ENCODE measurements at places on chromosomes 16 and 17.

DNA sequence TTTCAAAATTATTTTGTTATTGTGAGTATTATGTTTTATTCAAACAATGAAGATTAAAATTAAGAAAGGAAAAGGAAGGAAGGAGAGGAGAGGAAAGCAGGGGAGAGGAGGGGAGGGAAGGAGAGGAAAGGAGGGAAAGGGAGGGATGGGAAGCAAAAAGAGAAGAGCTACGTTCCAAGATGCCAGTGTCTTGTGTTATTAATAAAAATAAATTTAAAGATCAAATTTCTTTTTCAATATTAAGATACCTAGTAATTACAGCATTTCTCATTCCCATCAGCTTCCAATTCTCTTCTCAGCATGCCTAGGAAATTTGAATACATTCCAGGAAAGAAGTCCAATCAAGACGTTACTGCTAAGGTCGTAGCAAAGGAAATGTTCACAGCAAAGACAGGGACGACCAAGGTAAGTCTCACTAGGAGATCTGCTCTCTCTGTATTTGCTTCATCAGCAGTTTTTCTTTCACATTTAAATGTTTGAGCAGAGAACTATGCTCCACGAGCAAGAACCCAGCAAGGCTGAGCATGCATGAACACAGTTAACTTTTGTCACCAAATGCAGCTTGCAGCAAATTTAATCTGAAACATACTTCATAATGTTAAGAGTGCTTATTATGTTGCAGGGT, 63.3 kb upstream of the HLF start:
- no peak for DNase-seq

DNA sequence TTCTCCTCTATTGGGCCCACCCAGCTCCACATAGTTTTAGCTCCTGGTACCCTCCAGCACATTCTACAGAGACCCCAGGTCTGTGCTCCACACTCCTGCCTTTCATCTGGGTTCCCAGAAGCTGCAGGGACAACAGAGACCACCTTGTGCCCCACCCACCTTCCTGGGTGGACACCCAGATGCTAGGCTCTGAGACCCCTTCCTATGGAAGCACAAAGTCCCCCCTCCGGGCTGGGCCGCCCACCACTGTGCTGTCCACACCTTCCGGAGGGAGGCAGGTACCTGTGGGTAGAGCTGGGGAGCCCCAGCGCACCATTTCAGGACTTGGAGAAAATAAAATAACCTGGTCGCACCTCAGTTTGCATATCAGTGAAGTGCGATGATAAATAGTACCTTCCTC, 224.9 kb upstream of the FOXF1 start:
- DNase-seq = no peak

DNA sequence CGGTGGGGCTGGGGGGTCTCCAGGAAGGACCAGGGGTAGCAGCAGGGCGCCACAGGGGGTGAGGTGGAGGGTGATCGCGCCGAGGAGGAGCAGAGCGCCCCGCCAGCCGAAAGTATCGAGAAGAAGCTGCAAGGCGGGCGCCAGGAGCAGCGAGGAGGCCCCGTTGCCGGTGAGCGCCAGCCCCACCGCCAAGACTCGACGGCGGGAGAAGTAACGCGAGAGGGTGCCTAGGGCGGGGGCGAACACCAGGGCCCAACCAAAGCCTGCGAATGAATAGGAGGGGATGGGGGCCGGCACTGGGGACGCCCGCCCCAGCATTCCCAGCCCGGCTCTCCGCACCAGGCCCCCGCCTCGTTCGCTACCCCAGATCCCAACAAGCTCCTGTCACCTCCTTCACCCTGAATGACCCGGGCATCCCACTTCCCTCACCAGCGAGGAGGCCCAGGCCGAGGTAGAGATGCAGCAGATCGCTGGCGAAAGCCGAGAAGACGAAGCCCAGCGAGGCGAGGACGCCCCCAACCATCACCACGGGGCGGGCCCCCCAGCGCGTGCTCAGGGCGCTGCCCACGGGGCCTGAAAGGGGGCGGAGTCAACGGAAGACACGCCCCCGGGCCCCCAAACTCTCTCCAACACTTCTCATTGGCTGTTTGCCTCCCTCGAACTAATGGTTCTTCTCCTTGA, 1.3 kb downstream of the SLC16A11 start:
- DNase-seq = peak; percentile 37

- DNase-seq = no peak
Measured at GRCh38 chr17:39639566-39640458, 2.9 kb downstream of the STARD3 start.

DNA sequence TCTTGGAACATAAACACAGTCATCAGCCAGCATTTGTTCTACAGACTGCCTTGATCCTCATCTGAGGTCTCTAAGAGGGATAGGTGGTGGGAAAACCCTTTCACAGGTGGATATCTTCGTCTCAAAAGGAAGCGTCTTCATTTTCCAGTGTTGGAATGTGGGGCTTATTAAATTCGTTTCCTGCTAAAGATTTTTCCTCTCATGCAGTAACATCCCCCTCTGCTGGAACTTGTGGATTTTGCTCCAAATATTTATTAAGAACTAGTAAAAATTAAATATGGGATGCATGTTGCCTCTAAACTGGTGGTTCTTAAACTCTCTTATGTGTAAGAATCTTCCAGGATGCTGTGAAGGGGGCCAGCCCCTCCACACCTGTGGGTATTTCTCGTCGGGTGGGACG, 20.1 kb upstream of the MLYCD start:
- DNase-seq = peak; percentile 64

DNA sequence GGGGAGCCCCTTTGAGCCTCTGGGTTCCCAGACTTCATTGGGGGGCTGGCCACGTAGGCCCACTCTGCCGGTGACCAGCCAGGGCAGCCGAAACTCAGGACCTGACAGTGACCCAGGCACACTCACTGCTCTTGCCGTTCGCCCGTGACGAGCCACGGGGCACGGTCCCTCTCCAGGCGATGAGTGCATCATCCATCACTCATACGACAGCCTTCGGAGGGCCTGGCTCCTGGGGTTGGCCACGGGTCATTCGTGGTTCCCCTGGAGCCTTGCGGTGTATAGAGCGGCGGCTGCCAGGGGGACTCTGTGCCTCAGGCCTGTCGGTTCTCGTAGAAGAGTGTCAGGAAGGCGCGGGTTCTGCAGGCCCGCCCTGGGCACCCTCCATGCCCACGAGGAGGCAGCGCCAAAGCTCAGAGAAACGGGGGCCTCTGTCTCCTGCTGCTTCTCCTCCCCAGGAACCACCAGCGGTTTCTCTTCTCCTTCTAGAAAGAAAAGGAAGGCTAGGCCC, 11.2 kb upstream of the NUDT16L1 start:
- no peak for DNase-seq

DNA sequence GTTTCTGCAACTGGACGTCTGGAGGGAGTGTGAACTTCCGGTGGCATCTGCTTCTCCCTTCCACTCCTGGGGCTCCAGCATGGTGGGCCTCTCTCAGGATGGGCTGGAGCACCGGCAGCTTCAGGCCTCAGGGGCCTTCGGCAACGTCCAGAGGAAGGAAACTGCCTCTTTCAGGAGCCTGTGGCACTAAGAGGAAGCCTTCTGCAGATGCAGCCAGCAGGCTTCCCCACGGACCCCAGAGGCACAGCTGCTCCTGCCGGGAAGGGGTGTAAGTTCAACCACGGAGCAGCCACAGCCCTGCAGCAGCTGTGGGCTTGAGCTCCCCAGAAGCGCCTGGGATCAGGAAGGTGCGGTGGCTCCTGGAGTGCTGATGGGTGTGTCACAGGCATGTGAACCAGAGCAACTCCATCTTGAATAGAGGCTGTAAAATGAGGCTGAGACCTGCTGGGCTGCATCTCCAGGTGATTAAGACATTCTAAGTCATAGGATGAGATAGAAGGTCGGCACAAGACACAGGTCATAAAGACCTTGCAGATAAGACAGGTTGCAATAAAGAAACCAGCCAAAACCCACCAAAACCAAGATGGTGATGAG, 50.8 kb upstream of the KLHDC4 start:
- DNase-seq = peak; percentile 57

DNA sequence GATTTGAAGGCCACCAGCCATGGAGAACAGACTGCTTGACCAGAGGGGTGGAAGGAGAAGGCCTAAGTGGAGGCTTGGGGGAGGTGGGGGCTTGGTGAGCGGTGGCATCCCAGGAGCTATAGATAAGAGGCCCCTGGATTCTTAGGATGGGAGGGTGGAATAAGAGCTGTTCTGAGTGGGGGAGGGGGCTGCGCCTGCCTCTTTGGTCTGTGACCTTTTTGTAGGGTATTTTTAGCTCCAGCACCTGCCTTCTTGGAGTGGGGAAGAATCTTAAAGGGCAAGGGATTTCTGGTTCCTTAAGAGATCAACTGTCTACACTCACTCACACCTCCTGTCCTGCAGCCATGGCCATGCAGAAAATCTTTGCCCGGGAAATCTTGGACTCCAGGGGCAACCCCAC, 567 bp downstream of the ENO3 start:
- DNase-seq = no peak

DNA sequence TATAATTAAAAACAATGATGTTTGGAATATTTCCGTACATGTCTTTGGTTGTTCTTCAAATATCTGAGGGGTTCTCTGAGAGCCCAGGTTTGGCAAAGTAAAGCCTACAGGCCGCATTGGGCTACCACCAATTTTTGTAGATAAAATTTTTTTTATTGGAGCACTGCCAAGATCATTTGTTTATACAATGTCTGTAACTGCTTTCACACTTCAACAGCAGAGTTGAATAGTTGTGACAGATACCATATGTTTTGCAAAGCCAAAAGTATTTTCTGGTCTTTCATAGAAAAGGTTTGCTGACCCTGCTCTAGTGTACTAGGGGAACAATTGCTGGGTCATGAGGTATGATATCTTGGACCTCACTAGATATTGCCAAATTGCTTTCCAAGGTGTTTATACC, 10.5 kb downstream of the PPM1D start:
- DNase-seq = peak; percentile 65

GRCh38 chr16:12260647-12261262, 284.2 kb downstream of the SNX29 start:
- DNase-seq = no peak

- DNase-seq = peak; percentile 28
Measured at GRCh38 chr17:62902531-62903220, 63.4 kb upstream of the TANC2 start.

DNA sequence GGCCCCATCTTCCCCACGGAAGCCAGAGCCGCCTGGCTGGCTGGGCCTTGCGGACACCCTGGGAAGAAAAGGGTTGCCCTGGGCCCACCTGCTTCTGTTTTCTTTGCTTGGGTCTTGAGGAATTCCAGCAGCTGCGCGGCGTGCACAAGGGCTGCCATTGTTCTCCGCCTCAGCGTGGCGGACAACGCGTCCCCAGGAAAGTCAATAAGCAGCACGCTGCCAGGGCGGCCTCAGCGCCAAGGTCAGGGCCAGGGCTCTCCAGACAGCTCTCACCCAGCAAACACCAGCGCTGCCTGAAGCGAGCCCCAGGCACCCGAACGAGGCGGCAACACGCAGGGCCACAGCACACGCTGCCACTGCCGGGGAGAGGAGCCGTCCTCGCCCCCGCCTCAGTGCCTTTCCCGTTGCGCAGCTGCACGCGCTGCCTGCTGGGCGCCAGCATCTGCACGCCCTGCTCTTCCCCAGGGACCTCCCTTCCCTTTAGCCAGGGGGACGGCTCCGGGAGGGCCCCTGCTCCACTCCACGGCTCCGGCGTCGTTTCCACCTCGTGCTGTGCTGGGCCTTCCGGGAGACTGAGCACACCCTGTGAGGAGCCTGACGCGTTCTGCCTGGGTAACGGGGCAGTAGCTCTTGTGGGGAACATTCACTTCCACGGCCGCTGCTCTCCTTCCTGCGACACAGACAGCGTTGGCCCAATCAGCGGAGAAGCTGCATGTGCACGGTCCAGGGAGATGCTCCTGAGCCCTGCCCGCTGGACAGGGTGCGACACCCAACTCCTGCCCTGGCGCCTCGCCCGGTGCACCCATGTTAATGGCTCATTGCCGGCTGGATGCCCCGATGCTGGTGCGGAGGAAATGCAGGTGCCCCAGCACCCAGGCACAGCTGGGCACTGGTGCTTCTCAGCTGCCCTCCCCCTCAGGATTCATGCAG, 57.8 kb downstream of the LMF1 start:
- DNase-seq = no peak

- no peak for DNase-seq
Measured at GRCh38 chr16:75007443-75007842, 8.6 kb downstream of the ZNRF1 start.

- DNase-seq = no peak
Measured at GRCh38 chr17:72205357-72205756, 84.5 kb downstream of the SOX9 start.

- DNase-seq = no peak
Measured at GRCh38 chr17:17527534-17527933, 31.3 kb upstream of the RASD1 start.

DNA sequence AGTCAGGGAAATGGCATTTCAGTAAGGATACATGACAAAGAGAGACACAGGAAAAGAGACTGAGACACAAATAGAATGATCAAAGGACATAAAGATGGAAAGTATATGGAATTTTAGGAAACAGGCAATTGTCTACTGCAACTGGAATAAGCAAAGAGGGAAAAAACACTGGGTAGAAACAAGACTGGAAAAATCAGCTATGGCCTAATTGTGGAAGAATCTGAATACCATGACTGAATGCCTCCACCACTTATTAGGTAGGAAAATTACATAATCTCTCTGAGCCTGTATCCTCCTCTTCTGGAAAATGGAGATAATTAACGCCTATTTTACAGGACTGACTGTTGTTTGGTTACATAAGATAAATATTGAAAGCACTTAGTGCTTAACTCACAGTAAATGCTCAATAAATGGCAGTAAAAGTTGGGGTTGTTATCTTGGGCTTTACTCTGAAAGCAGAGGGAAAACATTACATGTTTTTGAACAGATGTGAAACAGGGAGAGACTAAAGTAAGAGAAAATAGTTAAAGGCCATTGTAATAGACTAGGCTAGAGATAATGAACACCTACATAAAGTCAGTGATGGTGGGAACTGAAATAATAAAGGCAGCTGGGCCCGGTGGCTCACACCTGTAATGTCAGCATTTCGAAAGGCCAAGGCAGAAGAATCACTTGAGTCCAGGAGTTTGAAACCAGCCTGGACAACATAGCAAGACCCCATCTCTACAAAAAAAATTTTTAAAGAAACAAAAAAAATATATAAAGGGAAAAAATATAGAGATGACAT, 63.5 kb upstream of the C17orf78 start:
- DNase-seq = peak; percentile 33

DNA sequence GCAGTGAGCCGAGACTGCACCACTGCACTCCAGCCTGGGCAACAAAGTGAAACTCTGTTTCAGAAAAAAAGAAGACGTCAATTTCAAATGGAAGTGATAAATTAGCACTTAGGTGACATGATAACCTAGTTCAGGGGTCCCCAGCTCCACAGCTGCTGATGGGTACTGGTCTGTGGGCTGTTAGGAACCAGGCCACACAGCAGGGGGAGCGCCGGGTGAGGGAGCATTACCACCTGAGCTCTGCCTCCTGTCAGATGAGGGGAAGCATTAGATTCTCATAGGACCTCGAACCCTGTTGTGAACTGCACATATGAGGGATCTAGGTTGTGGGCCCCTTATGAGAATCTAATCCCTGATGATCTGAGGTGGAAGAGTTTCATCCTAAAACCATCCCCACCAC, 253.0 kb downstream of the FOXL1 start:
- DNase-seq = no peak

- no peak for DNase-seq
Measured at GRCh38 chr16:56801762-56802161, 63.2 kb upstream of the SLC12A3 start.

GRCh38 chr16:17467923-17468540, 2.7 kb downstream of the XYLT1 start:
- DNase-seq = peak; percentile 83

GRCh38 chr17:27480699-27481098, 24.5 kb downstream of the KSR1 start:
- DNase-seq = no peak

- no peak for DNase-seq
Measured at GRCh38 chr17:74861662-74862107, 2.0 kb upstream of the GRIN2C start.

- no peak for DNase-seq
Measured at GRCh38 chr17:79503126-79503839, 107.6 kb downstream of the RBFOX3 start.
